ENCODE measurements at places on chromosomes 2 and 18.

DNA sequence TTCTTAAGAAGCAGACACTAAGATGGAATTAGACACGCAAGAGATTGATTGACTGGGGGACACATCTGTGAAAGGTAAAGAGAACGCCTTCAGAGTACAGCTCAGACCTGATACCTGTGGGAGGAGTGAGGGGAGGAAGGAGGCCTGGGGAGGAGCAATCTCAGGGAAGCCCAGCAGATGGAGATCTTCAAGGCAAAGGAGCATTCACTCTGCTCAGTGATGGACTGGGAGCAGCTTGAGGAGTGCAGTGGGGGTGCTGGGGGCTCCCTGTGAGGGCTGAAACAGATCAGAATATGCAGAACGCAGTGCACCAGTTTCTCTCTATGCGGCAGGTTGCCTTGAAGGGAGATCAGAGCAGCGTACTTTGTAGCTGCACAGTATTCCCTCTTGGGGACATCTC lies 103.7 kb upstream of the ATP8B1 start:
- no peak overlapping the region for H3K4me3 ChIP-seq
- H3K4me1 ChIP-seq = no peaks in the 10 kb centered on the region
- no peak for DNase-seq
- H3K36me3 ChIP-seq = no peaks in the 10 kb centered on the region
- peaks cover 6% of the 10 kb centered on the region for H3K27me3 ChIP-seq

DNA sequence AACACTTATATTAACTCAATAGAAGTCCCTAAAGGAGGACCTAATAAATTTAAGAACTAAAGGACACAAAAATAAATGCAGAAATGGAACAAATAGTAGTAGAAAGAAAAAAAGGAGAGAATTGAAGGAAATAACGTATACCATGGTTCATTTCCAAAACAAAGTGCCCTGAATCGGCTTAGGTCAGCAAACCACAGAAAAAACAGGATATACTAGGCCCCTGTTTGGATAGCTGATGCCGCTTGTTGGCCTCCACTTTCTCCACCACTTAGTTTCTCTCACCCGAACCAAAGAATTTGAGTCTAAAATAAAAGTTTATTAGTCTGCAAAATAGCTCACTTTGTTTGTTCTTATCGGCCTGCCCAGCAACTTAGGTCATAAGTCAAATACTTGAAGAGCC lies 100.4 kb downstream of the HIBCH start:
- DNase-seq = no peak
- peaks cover 9% of the 10 kb centered on the region for H3K4me1 ChIP-seq
- H3K27me3 ChIP-seq = no peaks in the 10 kb centered on the region

- H3K4me1 ChIP-seq = peaks cover 29% of the 10 kb centered on the region
- H3K4me3 ChIP-seq = no peak overlapping the region
- H3K36me3 ChIP-seq = peaks cover 7% of the 10 kb centered on the region
- H3K27ac ChIP-seq = no peak overlapping the region
- no peaks in the 10 kb centered on the region for H3K27me3 ChIP-seq
These were observed 4.1 kb downstream of the RNPEPL1 start for GRCh38 chr2:240572141-240573031.

DNA sequence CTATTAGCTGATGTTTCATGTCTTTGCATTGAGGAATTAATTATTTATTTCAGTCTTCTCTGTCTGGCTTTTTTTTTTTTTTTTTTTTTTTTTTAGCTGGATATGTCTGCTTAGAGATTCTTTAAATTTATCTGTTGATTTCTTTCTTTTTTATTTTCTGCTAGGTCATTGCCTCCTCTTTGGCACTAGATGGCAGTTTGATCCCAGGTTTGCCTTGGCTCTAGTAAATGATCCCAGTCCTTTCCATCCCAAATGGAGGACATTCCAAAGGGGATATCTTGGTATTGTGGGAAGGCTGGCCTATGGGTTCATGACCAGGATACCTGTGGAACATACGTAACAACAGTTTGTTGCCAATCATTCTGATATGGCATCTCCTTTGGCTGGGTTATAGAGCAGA lies 339.5 kb upstream of the GCFC2 start:
- H3K4me3 ChIP-seq = no peak overlapping the region
- H3K4me1 ChIP-seq = no peaks in the 10 kb centered on the region
- H3K36me3 ChIP-seq = no peaks in the 10 kb centered on the region
- no peak overlapping the region for H3K27ac ChIP-seq

DNA sequence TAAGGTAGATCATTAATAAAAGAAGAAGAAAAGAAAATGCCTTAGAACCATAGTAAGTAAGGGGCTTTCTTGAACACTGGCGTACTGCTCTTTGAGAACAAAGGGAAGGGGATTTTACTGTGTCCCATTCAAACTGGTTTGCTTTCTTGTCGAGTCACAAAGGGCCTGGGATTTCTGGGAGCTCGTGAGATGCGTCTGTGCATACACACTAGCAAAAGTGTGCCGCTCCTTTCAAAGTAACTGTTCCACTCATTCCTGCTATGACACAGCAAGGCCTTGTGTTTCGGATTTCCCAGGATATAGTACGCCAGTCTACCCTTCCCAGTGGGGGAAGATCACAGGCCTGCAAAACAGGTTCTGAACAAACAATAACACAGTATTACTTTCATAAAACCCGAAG lies 93.0 kb downstream of the KCTD18 start:
- H3K27ac ChIP-seq = no peak overlapping the region
- H3K27me3 ChIP-seq = no peaks in the 10 kb centered on the region
- H3K4me3 ChIP-seq = no peak overlapping the region
- peaks cover 28% of the 10 kb centered on the region for H3K36me3 ChIP-seq

DNA sequence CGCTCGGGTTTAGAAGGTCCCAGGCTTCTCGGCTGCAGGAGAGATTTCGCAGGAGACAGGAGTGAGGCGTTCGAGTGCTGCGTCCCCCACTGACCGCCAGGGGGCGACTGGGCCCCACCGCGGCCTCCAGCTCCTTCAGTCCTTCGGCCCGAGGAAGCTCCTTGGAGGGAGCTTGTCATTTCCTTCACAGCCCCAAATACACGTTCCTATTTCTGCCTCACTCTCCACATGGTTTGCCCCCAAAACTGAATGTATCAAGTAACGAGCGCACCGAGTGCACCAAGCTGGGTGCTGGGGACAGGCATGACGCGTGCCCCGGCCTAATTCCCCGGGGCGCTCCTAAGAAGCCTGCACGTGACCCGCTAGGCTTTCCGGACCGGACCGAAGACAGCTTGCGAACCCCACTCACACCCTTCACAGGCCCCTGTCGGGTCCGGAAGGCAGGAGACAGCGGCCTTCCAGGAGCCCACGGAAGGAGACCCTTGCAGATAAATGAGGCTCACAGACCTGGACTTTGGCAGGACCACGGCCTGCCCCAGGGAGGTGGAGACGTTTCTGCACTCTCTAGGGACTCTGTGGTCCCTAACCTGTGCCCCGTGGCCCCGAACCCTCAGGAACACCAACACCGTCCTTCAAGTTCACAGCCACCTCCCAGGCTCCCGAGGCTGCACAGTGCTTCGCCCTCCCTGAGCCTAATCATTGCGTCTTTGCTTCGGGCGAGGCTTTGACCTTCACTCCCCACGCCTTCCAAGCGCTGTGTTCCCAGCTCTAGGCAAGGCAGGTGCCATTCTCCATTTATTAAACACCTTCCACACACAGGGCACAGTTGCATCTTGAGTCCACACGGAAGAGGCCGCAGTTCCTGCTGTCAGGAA lies 13.0 kb upstream of the FAHD2A start:
- no peaks in the 10 kb centered on the region for H3K36me3 ChIP-seq
- no peak overlapping the region for H3K27ac ChIP-seq
- H3K4me1 ChIP-seq = no peaks in the 10 kb centered on the region
- no peaks in the 10 kb centered on the region for H3K27me3 ChIP-seq
- no peak overlapping the region for H3K4me3 ChIP-seq
- DNase-seq = peak; percentile 37

GRCh38 chr2:65724752-65725151 lies 292.4 kb upstream of the SPRED2 start:
- H3K27ac ChIP-seq = no peak overlapping the region
- no peak for DNase-seq
- H3K4me1 ChIP-seq = no peaks in the 10 kb centered on the region
- no peak overlapping the region for H3K4me3 ChIP-seq
- H3K36me3 ChIP-seq = no peaks in the 10 kb centered on the region

DNA sequence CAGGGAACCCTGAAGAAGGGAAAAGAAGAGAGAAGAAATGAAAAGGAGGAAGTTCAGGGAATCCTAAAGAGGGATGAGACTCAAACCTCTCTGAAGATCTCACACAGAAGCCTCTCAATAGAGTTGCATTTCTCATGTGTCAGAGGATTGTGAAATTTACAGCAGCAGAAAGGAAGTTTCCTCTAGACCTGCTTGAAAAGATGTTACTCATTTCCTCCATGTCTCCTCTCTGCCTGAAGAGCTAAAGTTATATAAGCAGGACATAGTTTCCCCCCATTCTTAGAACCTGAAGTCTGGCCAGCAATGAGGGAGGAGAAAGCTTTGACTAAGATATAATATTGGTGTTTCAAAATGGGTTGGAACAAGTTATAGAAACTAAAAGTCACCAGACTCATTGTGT lies 1155.6 kb downstream of the LRP1B start:
- H3K36me3 ChIP-seq = no peaks in the 10 kb centered on the region
- no peak for DNase-seq
- no peaks in the 10 kb centered on the region for H3K4me1 ChIP-seq
- H3K4me3 ChIP-seq = no peak overlapping the region
- H3K27ac ChIP-seq = no peak overlapping the region
- no peaks in the 10 kb centered on the region for H3K27me3 ChIP-seq

DNA sequence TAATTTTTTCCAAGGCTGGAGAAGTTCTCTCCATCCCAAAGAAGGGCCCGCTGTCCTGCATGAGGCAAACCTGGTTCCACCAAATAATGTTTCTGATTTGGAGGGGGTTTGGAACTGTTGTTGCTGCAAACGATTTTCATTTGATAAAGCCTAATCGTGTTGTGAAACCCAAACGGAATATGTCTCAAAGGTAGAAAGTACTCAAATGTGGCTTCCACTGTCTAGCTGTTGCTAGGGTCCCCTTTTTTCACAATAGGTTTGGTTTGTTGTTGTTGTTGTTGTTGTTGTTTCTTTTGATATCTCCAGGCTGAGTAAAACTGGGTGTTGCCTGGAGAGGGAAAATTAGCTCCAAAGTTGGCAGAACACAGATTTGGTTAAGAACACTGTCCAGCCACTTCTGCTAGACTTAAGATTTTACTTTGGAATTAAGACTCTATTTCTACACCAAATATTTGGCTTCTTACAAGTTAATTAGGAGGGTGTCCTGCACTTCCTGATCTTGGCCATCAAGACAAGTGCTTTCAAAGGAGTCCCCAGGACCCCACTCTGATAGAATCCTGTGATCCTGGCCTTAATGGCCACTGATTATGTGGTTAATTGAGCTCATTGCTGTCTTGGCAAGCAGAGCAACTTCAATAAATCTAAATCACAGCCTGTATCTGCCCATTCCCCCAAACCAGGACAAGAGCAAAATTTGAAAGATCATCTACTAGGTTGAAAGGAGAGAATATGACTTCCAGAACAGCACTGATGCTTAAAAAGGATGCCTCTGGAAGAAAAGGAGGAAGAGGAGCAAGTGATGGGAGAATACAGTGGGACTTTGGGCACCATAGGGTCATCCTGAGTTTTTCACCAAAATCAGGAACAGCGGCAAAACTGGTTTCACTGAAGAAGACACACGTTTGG lies 3.3 kb upstream of the HOXD13 start:
- peak overlapping the region; percentile 16 for H3K27ac ChIP-seq
- peaks cover 2% of the 10 kb centered on the region for H3K36me3 ChIP-seq
- H3K4me1 ChIP-seq = peaks cover 11% of the 10 kb centered on the region
- H3K27me3 ChIP-seq = peaks cover 88% of the 10 kb centered on the region
- DNase-seq = no peak

GRCh38 chr2:146523196-146523595 lies 1321.6 kb upstream of the ACVR2A start:
- H3K27me3 ChIP-seq = no peaks in the 10 kb centered on the region
- no peak for DNase-seq
- H3K27ac ChIP-seq = no peak overlapping the region
- no peaks in the 10 kb centered on the region for H3K4me1 ChIP-seq

DNA sequence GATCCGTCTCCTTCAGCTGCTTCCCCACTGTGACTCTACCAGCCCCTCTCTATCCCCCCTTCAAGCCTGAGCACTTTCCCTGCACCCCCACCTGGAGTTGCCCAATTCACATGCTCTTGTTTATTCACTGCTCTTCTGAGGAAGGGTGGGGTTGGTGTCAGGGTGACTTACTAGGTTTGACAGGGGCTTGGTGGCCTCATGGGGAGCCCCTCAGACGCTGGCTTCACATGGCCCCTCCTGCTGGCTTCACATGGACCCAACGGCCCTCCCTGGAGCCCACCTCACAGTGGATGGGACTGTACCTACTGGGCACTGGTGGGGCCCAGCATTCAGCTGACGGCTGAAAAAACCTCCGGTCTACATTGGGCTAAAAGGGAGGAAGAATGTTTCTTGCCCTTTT lies 16.7 kb upstream of the MRPL33 start:
- no peak overlapping the region for H3K4me3 ChIP-seq
- no peaks in the 10 kb centered on the region for H3K4me1 ChIP-seq
- H3K27ac ChIP-seq = no peak overlapping the region
- no peak for DNase-seq
- H3K27me3 ChIP-seq = peaks cover 4% of the 10 kb centered on the region

DNA sequence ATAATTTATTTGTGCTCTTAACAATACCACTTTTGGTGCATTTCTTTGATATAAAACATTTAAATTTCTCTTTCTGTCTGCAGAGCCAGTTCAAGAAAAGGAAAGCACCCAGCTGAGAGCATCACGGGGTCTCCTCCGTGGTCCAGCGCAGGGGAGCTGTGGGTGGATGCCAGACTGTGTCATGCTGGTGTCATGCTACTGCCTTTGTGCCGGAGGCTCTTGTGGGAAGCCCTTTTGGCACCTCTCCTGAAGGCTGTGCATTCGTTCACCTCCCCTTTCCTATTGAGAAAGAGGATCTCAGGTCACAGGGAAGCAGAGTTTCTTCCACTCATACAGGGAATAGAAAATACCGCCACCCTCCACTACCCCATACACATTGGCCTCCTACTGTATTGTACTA lies 450.4 kb downstream of the GALR1 start:
- H3K27me3 ChIP-seq = peaks cover 5% of the 10 kb centered on the region
- no peak for DNase-seq
- no peak overlapping the region for H3K4me3 ChIP-seq
- H3K36me3 ChIP-seq = no peaks in the 10 kb centered on the region

- H3K4me3 ChIP-seq = no peak overlapping the region
- no peak for DNase-seq
- H3K4me1 ChIP-seq = no peaks in the 10 kb centered on the region
- H3K36me3 ChIP-seq = no peaks in the 10 kb centered on the region
- peaks cover 4% of the 10 kb centered on the region for H3K27me3 ChIP-seq
- H3K27ac ChIP-seq = no peak overlapping the region
These were observed 38.2 kb upstream of the MAP3K20 start for GRCh38 chr2:173037245-173038120.

- H3K36me3 ChIP-seq = no peaks in the 10 kb centered on the region
- H3K27me3 ChIP-seq = no peaks in the 10 kb centered on the region
- no peak overlapping the region for H3K27ac ChIP-seq
- H3K4me3 ChIP-seq = no peak overlapping the region
- no peak for DNase-seq
These were observed 285.4 kb upstream of the HS6ST1 start for GRCh38 chr2:128604045-128604444.

All from activated T-helper 1 cell treated with anti-CD3 and anti-CD28 coated beads, Interleukin-12 subunit alpha, Interleukin-12 subunit beta, Interleukin-2, Interleukin-4 antibody, amounts not matched to agents 30 ng/mL and 10 ng/mL and 1 ng/mL, durations not matched to agents 14 hours and 24 hours and 36 hours (primary cell).